ENCODE measurements at places on chromosomes 5 and 9.

DNA sequence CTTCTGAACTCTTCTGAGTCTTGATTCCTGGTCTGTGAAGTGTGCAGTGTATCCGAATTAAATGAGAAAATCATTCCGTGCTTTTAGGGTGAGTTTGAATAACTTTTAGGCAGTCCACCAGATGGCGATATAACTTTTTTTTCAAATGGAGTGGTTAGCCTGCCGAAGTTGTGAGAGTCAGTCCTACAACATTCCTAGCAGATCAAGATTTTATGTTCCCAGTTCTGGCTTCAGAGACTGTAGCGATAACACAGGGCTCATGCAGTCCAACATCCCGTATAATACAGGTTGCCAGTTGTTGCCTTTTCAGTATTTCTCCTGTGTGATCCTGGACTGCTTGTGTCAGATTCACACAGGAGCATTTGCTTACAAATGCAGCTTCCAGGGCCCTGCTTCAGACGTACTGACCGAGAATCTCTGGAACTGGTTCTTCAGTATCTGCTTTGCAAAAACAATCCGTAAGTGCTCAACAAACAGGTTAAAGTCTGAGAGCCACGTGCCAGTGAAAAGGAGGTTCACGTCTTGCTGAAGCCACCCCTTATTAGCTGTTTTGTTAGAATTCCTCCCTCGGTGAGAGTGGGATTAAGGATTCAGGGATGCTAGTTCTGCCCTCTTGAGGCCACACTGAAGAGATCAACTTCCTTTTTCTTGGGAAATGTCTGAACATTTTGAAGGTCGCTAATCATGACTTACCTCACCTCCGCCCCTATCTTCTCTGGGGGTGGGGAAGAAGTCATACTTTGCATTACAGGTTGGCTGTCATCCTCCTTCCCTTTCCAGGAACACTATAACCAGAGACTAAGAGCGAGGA, 22.8 kb downstream of the SMIM3 start:
- DNase-seq: no peak

GRCh38 chr5:90338712-90339372, 70.7 kb downstream of the CETN3 start:
- no peak for DNase-seq

DNA sequence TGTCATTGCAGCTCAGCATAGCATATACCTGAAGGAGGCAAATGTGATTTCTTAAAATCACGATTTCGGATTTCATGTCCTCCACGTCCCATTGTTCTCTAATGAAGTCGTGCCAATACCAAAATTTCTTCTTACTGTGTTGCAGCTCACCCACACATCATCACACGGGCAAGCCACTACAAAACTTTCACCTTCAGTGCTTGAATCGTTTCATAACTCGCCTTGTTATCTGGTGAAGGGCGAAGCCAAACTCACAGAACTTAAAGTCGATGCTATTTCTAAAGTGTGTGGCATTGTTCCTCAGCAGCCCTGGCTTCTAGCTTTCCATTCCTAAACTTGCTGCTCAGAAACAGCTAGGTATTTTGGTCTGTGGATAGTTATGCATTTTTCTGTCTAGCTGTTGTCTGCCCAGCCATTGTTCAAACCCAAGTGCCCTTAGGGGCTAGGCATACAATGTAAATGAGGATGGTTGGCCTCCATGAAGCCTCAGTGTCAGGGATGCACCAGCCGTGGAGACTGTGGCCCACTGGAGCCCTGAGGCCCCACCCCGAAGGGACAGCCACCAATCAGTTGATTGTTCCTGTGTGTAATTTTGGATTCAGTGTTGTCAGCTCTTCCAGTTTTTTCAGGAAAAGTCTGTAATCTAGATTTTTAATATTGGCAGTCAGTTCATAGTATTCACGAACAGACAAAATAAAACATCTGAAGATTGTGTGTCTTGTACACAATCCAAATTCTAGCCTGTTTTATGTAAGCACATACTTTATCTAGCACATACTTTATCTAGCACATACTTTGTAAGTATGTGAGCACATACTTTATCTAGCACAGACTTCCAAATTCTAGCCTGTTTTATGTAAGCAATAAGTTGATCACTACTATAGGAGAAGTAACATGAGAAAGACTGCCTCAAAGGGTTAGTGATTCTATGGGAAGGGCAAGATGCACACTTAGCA, 112.8 kb downstream of the DAPK1 start:
- no peak for DNase-seq

GRCh38 chr9:38416461-38416860, 7.8 kb downstream of the IGFBPL1 start:
- no peak for DNase-seq

- DNase-seq: no peak
Measured at GRCh38 chr5:119321569-119322311, 34.1 kb upstream of the TNFAIP8 start.

- no peak for DNase-seq
Measured at GRCh38 chr5:180739271-180739670, 587 bp downstream of the OR2Y1 start.

DNA sequence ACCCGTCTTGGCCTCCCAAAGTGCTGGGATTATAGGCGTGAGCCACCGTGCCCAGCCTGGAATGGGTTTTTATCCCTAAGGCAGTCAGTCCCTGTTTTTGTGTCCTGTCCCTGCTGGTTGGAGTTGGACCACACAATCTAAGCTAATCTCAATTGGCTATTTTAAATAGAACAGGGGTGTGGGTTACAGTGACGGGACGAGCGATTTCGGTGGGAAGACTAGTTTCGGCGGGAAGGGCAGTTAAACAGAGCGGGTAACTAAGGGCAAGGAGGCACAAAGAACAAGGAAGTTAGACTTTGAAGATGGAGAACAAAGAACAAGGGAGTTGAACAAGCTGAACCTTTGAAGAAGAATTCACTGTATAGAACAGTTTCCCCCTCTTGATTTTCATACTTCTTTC, 1.4 kb downstream of the GTF3C5 start:
- no peak for DNase-seq

- DNase-seq: no peak
Measured at GRCh38 chr9:115540091-115540490, 422.1 kb upstream of the TNC start.

- no peak for DNase-seq
Measured at GRCh38 chr9:8779478-8779877, 979.9 kb upstream of the DMAC1 start.

GRCh38 chr9:71920456-71921189, 9.2 kb downstream of the C9orf85 start:
- DNase-seq: no peak

DNA sequence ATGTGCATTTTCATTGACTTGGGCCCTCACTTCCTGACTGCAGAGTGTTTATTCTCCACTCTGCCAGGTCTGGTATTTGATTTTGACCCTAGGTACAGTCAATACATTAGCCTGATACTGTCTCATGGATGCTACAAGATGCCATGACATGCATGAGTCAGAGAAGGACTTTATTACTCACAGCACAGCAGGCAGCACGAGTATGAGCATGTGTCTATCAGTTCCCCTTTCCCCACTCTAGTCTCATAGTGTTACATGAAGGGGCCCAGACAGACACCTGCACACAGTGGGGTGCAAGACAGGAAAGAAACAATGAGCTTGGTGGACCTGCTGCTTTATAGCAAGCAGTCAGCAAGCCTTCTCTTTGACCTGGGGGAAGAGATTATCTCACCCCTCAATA, 19.6 kb downstream of the ITGA2 start:
- DNase-seq: no peak

DNA sequence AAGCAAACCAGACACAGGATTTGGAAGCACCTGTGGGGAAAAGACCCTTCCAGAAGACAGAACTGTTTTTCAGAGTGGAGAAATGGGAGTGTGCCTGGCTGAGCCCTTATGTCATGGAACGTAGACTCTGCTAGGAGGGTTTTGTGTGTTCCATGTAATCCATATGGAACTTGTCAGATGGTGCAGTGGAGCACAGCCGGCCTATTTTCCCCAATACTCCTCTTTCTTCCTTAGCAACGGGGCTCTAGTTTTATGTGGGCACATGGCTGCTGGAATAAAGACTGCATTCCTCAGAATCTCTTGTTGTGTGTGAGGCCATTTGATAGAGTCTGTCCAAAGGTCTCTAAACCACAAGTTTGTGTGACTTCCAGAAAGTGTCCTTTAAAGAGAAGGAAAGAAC, 284.0 kb downstream of the DRD1 start:
- no peak for DNase-seq

- DNase-seq: no peak
Measured at GRCh38 chr5:156401804-156402203, 74.8 kb downstream of the SGCD start.

DNA sequence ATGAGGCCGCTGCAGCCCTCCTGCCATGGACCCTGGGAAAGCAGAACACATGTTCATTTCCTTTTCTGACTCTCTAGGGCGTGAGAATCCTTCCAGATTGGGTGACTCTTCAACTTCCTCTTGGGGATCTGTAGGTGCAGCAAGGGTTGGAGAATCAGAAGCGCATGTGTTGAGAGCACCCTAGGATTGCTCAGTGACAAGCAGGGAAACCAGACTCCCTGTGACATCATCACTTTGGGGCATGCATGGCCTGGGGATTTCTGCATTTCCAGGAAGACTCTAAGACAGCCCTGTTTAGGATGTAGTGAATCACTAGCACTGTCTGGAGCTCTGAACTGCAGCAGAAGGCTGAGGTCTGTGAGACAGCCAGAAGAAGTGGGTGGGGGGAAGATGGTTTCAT, 15.1 kb upstream of the LCP2 start:
- DNase-seq: no peak

GRCh38 chr9:116539549-116539948, 147.6 kb upstream of the TRIM32 start:
- DNase-seq: no peak

GRCh38 chr9:14281876-14282275, 32.1 kb downstream of the NFIB start:
- no peak for DNase-seq

DNA sequence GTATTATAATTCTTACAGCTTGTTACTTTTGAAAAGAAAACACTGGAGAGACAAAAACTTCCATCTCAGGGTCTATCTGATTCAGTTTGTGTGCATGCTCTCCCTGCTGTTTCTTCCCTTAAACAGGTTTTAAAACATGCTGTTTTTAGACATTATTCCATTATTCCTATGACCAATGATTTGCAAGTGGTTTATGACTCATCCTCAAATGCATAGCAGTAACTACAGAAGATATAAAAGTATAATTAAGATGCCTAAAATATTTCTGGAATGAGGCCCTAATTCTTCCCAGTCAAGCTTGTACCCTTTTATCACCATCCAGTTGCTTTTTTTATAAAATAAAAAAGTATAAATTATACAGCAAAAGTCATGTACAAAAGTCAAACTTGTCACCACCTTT, 3.7 kb downstream of the DTWD2 start:
- no peak for DNase-seq

DNA sequence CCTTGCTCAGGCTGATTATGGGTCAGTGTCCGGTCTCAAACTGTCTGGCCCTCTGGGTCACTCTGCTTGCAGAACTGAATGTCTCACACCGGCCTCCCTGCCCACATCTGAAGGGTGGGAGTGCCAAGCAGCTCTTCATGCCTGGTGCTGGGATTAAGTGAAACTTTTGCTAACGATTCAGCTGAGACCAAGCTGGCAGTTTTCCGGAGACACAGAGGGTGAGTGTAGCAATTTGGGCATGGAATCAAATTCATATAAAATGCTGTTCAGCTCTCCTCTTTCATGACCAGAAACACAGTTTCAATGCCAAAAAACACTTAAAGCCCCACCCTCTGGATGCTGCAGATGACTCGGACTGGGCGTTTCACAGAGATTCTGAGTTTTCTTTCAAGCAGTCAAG, 207.5 kb downstream of the NXNL2 start:
- no peak for DNase-seq

DNA sequence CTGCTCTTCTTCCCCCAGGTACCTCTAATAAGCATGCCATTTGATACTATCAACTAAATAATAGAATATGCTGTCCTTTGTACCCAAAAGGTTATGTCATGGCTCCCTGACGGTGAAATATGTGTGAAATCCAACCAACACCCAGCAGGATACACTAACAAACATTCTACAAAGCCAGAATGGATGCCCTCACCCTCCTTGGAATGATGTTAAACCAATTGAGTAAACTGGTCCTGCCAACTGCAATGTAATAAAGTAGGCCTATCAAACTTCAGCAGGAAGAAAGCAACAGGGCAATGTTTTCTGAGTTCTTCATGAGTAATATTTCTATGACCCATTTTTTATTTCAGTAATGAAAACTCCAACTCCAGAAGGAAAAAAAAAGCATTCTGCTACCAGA, 24.9 kb downstream of the RGMB start:
- DNase-seq: no peak

DNA sequence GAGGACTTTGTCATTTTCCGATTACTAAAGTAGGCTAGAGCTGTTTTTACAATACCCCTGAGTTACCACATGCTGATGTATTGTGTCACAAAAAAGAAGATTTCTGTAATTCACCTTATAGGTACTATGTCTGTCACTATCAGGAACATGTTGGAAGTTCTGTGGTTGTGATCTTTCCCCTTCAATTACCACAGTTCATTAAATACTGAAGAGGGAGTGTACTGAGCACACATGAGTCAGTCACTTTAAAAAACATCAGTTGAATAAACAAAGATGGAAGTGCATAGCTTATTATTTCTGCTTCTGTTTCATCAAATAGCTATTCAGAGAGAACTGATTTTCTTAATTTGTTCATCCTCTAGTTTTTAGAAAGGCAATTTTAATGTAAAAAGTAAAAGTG, 31.7 kb downstream of the AP3S1 start:
- no peak for DNase-seq

DNA sequence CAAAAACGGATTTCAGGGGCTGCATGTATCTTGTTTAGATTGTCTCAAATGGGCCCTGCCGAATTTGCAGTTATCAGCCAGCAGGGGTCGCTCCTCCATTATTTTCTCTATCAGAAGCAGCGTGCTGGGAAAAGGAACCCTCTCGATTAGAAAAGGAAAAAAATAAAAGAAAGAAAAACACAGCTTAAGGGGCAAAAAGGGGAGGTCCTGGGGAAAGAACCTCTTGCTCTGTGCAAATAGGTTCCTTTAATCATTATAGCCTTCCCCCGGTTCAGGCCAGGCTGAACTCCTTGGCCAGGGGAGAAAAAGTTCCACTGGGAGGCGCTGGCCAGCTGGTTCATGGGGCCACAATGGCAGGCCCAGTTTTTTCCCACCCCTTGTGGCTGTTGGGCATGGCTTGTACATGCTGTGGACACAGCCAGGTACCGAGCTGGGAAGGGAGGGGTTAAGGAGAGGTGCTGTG, 25.0 kb upstream of the CAPSL start:
- DNase-seq: no peak
